ENCODE measurements at places on chromosomes 6 and 20.

- no peak for DNase-seq
These were observed 187.9 kb upstream of the ECI2 start for GRCh38 chr6:4323322-4323721.

DNA sequence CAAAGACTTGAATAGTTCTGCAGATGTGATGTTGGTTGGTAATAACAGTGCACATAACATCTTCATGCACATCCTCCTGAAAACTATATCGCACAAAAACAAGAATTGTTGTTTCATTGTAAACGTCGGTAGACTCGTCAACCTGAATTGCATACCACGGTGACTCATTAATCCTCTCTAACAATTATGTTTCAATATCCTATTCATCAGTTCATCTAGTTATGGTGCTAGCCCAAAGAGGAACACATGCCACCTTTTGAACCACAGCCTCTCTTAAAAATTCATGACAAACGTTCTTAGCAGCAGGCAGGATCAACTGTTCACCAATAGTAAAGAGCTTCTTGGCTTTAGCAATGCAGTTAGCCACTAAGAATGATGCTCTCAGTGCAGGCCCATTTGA, 25.0 kb downstream of the CRYBG1 start:
- no peak for DNase-seq

GRCh38 chr6:117603821-117604220, 1.5 kb upstream of the GOPC start:
- DNase-seq, result no peak

DNA sequence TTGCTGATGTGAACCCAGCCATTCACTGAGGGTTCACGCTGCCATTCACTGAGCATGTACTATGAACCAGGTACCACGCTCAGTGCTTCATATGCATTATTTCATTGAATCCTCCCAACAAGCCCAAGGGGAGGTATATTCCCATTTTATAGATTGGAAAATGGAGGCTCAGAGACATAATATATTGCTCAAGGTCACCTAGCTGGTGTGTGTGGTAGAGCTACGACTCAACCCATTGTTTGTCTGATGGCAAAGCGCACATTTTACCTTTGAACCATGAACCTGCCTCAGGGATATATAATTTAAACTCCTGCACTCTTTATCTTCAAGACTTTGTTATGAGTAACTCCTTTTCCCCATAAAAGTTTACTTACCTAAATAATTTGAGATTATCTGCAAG, 28.3 kb downstream of the FERMT1 start:
- no peak for DNase-seq

DNA sequence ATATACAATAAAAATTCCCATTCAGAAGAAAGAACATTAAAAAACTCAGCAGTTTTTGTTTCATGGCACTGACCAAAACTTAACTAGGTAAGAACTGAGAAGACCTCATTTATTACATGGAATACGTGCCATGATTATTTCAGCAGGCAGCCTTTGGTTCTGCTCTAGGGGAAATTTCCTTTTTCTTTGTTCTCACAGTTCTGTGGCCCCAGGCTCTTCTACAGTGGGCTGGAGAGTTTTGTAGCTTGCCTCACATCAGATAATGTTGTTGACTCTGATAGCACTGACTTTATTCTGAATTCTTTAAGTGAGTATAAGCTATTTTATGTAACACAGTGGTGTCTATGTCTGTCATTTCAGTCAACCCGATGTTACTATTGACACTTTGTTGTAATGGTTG, 844.3 kb downstream of the TBC1D32 start:
- DNase-seq, result no peak

DNA sequence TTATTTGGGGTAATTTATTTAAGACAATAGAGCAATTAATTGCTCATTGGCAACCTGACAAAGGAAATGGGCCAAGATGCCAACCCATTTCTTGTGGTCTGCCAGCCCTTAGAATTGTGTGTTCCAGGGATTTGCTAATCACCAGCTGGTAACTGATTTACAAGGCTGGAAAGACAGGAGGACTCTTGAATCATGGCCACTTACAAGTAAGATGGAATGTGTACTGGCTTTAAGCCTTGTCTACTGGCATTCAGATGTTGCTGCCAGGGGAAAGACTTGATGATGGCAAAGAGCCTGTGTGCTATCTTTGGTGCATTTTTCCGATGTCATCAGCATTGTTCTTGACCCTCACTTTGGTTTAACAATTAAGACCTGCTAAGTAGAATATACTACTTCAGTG, 91.0 kb downstream of the BCKDHB start:
- DNase-seq, result no peak
